Right cardiac atrium (tissue), 5 donors: ENCODE measurements at places on chromosomes 5 and 9. TPM values are rescaled to one million over a fixed set of nuclear protein-coding genes. Genes with fewer than 3 reads are reported as not detected.

The OBP2B gene
- polyA plus RNA-seq, result not detected

The PLPP7 gene
- 160 TPM for polyA plus RNA-seq

DNA sequence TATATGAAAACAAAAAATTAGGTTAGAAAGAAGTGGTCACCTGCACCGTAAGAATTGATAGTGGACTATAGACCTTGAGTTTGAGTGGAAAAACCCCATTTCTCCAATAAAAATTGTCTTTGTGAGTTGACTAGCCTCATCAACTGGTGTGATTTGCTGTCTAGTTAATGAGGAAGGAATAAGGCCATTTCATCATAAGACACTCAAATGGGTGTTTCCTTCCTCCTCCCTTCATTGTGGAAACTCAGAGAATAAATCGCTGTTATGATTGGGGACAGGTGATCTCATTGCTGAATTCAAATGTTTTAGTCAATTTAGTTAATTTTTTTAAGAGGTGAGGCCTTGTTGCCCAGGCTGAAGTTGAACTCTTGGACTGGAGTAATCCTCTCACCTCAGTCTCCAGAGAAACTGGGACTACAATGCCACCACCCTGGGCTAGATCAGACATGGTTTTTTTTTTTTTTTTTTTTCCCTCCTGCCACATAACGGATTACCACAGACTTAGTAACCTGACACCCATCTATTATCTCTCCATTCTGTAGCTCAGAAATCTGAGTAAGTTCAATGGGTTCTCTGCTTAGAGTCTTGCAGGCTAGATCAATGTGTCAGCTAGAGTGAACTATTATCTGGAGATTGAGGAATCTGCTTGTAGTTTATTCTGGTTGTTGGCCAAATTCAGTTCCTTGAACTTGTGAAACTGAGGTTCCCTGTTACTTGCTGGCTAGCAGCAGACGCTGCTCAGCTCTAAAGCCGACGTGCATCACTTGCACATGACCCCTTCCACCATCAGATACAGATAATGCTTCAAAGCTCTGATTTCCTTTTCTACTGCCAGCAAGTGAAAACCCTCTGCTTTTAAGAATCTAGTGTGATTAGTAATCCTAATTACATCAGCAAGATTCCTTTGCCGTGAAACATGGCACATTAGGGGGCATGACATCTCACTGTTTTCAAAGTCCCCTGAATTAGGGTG, 663.8 kb upstream of the CDH9 start:
- DNase-seq, result no peak

- no peak for DNase-seq
These were observed 173.2 kb downstream of the PRELID2 start for GRCh38 chr5:145661737-145662485.

GRCh38 chr5:55926476-55926875, 68.3 kb downstream of the IL6ST start:
- DNase-seq, result no peak
